ENCODE measurements at places on chromosomes 12 and 14.

DNA sequence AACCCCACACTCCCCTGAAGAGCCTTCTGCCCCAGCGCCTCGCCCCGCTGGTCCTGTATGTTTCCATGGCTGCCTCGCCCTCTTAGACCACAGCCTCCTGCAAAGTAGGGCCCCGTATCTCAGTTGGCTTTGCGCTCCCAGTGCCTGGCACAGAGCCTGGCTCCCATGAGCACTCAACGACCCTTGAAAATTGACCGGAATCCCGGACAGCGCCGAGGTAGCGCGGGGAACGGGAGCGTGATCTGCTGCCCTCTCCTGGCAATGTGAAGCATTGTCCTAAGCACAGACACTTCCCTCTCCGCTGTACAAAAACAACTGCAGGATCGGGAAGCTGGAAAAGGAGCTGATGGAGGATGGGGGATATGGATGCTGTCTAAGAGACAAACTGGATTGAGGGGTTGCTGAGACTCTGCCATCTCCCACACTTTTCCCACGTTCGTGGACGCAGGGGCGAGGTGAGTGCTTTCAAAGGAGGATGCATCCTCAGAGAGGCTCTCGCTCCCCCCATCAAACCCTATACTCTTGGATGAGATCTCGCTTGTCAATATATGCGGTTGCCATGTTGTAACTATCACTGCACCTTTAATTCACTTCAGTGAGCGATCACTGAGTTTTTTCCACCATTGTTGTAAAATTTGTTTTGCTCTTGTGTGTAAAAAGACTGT lies 10.7 kb upstream of the FKBP4 start:
- peak; percentile 90 for DNase-seq

- peak; percentile 22 for DNase-seq
Observed at GRCh38 chr12:103924761-103925641, 5.2 kb upstream of the HSP90B1 start.

DNA sequence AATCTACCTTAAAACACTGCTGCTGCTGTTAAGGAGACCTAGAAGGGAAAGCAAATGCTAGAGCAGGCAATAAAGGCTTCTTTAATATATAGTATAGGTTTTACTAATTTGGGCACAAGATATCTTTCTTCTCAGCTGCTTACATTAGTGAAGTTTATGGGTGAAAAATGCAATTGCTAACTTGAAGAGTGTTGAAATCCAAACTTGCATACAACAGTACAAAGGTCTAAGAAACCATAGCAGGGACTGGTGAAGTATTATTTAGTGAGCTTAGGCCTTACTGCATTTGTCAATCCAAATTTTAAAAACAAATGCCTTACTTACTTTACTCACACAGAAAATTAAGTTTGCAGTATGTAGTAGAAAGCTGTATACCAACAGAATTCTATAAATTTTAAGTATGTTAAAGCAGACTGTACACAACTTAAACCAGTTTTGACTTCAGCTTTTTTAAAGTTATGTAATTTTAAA lies 1.4 kb upstream of the AP4S1 start:
- DNase-seq = no peak

- no peak for DNase-seq
Observed at GRCh38 chr12:64194333-64195149, 27.6 kb downstream of the KICS2 start.

DNA sequence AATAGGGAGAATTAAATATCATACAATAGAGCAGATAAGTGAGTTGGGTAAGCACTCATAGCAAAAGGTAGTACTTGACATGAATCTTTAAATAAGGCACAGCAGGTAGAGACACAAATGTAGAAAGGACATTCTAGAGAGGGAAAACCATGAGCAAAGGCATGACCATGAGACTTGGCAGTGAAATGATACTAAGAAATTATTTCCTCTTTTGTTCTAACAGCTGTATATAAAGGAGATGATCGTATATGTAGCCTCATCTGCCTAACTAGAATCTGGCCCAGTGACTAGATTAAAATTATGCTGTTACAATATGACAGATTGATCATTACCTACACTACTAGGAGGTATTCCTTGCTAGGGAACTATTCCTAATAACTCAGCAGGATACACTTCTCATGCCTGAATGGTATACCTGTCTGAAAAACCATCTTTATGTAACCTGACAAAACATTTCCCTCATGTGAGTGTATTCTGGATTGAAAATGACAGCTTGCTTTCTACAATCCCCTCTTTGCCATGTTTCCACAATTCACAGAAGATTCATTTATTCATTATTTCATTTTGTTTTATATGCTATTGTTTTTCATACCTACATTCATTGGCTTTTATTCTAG lies 725.7 kb downstream of the C12orf50 start:
- DNase-seq = no peak

DNA sequence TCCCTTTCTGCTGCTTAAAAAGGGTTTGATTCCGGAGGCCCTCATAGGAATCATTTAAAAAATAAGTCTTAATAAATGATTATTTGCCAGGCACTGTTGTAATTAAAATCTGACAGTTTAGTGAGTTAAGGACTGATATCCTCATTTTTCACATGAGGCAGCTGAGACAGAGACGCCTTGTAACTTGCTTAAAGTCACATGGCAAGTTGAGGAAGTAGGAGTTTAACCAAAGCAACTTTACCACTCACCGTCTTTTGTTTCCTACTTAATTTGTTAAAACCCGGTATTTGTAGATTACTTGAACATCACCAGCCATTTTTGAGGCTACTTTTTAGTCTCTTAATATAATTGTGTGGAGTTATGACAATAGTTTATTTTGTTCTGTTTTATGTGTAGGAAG lies 2.4 kb downstream of the TIGAR start:
- DNase-seq = no peak

- no peak for DNase-seq
Observed at GRCh38 chr12:124556896-124557501, 10.4 kb downstream of the NCOR2 start.

DNA sequence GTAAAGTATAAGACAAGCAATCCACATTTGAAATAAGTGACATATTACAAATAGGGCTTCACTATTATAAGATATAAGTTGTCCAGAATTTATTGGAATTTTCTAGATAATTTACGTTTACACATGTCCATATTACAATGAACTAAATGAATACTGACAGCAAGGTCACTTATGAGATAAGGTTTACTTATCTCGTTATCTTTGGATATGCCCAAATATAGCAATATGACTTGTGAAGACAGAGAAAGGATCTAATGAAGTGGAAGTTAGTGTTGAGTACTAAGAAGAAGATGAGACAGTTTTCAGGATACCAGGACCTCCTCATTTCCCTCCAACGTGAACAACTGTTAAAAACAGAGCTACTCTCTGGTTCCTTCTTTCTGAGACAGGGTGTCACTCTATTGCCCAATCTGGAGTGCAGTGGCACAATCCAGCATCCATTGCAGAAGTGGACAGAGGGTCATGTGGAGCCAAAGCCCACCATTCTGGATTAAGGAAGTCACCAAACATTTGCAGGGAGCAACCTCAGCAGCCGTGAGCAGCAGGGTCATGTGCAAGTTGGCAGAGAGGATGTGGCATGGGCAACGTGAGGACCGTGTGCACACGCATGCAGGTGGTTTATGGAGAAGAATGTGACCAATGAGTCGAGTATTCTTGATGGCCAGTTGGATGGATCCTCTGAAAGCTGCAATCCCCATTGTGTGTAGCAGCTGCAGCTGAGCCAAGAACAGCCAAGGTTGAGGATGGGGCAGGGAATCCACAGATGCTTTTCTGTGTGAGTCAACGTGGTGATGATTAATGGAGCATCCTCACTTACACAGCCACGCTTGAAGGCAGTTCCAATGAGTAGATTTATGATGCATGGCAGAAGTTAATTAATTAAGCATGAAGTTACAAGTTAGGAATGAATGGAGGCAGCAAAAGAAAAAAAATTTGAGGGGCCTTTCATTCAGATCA lies 111.0 kb downstream of the BICD1 start:
- peak; percentile 59 for DNase-seq

DNA sequence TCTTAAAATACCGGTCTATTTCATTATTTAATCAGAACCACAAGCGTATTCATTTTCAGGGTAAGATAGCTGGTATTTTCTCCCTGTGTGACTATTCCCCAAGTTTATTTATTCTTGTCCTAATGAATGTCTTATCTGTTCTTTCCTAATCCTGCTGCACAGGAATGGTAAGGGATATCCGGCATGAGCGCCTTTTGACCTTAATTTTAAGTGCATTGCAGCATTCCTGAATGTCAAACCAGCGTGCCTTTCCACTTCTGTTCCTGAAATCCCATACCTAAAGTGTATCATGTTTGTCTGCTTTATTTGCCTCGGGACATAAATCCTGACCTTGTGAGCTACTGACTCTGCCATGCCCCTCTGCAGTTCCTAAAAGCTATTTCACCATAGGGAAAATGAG lies 1713.2 kb upstream of the FLRT2 start:
- no peak for DNase-seq

DNA sequence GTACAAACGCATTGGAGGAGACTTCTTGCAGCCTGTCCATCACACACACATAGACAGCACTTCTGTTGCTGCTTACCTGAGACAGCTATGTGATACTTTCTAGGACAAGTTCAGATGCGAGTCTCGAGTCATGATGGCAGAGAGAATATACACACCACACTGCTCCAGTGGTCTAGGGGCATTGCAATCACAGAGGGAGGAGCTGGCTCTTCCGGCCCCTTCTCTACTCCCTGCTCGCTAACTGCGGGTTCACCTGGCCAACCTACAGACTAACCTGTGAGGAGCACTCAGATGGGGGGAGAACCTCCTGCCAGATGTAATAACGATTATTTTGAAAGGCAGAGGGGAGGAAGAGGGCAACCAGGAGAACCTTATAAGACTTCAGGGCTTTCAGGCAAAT lies 30.7 kb downstream of the EMP1 start:
- no peak for DNase-seq

- no peak for DNase-seq
Observed at GRCh38 chr12:4027412-4027811, 154.2 kb upstream of the PARP11 start.

- no peak for DNase-seq
Observed at GRCh38 chr12:14931359-14931758, 7.0 kb downstream of the ERP27 start.

DNA sequence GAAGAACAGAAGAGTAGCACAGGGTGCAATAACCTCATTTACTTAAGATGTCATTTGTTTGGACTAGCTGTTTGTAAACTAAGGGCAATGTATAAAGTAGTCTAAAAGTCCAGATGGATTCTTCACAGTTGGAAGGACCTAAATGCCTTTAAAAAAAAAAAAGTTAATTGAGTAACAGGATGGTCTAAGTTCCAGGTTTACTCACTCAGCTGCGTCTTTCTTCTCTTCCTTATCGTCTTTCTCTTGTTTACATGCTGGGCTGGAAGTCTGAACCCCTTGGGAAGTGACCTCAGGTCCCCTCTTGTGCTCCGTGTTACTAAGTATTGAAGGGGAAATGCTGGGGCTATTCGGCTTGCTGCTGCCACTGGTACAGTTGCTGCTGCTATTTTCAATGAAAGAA lies 82.5 kb downstream of the SH2B3 start:
- no peak for DNase-seq

DNA sequence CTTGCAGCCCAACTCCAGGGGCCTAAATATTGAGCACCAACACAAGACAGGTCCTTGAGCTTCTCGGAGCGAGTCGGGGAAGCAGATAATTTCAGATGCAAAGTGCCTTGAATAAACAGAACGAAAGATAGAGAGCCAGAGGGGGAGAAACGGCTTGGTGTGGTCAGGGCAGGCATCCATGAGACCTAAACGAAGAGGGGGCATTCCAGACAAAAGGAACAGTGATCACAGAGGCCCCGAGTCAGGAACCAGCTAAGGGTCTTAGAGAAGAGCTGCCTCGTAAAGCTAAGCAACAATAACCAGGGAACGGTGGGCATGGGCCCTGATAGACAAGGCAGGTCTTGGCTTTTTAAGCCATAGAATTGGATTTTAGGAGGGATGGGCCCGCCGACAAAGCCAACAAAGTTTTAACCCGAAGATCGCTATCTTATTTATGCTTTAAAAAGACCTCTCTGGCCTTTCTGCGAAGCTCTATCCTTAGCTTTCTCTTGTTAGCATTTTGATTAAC lies 421 bp upstream of the ACADS start:
- no peak for DNase-seq
